GM12864 (cell line): ENCODE measurements at places on chromosomes 16 and 17.

DNA sequence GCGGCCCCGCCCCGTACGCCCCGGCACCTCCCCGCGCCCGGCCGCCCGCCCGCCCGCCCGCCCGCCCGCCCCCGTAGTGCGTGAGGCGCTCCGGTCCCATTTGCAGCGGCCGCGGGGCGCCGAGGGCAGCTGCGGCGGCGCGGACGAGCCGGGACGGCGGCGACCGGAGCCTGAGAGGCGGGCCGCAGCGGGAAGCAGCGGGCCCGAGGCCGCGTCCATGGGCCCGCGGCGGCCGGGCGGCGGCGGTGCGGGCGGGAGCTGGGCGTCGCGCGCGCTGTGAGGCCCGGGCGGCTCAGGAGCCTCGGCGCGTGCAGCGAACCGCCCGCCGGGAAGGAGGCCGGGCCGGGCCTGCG lies at the start of gene MPRIP:
Gene MPRIP, plus strand, starts transcription at position 74 of the 353 bp plus-strand sequence. CDS start 392 bp downstream, outside the sequence.
- no peak for DNase-seq

- DNase-seq, result no peak
Measured at GRCh38 chr17:59802160-59802559, 90.6 kb downstream of the TUBD1 start.

- no peak for DNase-seq
Measured at GRCh38 chr17:2075336-2076086, 20.6 kb downstream of the HIC1 start.

DNA sequence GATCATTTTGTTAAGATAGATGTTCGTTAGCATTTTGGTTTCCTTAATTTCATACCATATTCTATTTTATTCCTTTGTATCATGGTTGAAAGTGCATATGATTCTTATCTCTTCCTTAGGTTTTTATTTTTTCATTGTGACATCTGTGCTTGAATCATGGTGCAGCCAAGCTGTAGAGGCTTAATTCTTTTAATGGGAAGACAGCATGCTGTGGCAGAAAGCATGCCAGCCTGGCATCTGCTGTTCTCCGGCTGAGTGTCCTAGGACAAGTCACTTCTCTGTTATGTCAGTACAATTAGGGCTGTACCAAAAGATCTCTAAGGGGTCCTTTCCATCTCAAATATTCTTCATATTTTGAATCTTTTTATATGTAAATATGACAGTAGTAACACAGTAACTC lies 68.5 kb upstream of the PMFBP1 start:
- DNase-seq, result no peak

- DNase-seq, result no peak
Measured at GRCh38 chr16:85965125-85965524, 66.2 kb downstream of the IRF8 start.

GRCh38 chr17:68820825-68821481 lies 134.2 kb downstream of the ABCA8 start:
- no peak for DNase-seq

- no peak for DNase-seq
Measured at GRCh38 chr17:48873209-48873608, 19.4 kb upstream of the ATP5MC1 start.
